Tibial nerve (tissue), 4 donors: ENCODE measurements at places on chromosomes 5 and 9. TPM values are rescaled to one million over a fixed set of nuclear protein-coding genes. Genes with fewer than 3 reads are reported as not detected.

PTGDS gene
- total RNA-seq = 8,972 TPM

GRCh38 chr9:126365780-126366179 is 39.2 kb downstream of the MVB12B start:
- DNase-seq = no peak

DNA sequence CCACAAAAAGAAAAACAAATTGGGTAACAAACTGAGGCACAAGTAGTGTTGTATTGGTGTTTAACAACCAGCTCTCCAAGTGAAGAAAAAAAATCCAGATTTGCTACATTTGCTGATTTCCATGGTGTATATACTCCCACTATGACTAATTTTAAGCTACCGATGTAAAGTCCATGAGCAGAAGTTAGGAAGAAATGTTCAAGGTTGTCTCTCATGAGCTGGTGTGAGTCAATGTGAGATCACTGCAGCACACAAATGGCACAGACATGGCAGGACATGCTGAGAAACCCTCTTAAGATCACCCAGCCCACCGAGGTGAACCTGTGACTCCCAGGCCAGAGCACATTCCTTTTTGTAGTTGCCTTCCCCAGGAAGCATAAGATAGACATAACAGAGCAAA is 36.2 kb downstream of the SLC44A1 start:
- DNase-seq = no peak

- DNase-seq = no peak
These were observed 28.3 kb upstream of the APC start for GRCh38 chr5:112709416-112709815.

DNA sequence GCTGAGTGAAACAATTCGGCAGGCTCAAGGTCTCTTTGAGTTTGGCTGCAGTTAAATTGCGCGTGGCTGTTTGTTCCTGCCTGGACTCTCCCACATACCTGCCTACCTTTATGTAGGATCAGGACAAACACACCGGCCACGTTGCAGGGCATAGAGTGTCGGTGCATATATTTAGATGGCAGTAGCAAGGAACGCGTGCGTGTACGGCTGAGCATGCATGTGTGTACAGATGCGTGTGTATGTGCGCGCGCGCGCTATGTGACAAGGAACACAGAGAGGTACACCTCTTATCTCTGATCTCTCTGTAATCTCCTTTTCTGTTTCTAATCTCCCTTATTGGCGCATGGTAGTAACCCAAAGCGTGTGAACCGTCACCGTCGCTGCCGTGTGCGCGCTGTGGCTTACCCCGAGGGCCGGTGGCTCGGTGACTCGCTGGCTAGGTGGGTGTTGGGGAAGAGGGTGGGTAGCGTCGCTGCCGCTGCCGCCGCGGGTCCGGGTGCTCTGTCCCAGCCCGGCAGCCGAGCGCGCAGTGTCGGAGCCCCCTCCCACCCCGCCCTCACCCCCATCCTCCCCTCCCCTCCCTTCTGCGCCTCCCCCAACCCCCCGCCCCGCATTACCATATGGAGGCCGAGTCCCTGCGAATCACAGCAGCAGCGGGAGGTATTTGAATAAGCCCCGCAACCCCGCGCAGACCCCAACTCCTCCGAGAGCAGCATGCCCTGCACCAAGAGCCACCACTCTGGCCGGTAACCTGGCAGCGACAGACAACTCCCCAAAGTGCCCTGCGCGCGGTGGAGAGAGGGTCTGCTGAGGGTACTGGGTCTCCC is 204.8 kb downstream of the MEF2C start:
- DNase-seq = no peak

DNA sequence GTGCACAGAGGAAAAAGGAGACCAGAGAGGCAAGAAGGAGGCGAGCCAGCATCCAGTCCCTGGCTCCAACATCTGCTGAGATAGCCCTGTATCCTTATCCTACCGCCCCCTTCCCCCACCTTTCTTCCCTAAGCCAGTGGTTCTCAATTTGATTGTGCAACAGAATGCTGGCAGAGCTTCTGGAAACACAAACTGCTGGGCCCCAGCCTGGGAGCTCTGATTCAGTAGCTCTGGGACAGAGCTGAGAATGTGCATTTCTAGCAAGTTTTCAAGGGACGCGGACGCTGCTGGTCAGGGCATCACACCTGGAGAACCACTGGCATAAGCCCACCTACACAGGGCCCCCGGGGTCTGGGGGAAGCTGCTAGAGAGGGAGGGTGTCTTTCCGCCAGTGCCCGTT is 21.1 kb downstream of the AK8 start:
- peak; percentile 23 for DNase-seq

GRCh38 chr5:37283214-37283820 is 34.1 kb upstream of the CPLANE1 start:
- no peak for DNase-seq

- no peak for DNase-seq
These were observed 22.8 kb upstream of the KCNN2 start for GRCh38 chr5:114339108-114339507.

GRCh38 chr5:124634228-124634739 is 112.2 kb downstream of the ZNF608 start:
- no peak for DNase-seq

GRIA1 gene
- total RNA-seq = 1.2 TPM

GRCh38 chr5:50724262-50724661 is 57.8 kb downstream of the PARP8 start:
- no peak for DNase-seq

GRCh38 chr5:11560915-11561697 is 343.1 kb downstream of the CTNND2 start:
- no peak for DNase-seq

DNA sequence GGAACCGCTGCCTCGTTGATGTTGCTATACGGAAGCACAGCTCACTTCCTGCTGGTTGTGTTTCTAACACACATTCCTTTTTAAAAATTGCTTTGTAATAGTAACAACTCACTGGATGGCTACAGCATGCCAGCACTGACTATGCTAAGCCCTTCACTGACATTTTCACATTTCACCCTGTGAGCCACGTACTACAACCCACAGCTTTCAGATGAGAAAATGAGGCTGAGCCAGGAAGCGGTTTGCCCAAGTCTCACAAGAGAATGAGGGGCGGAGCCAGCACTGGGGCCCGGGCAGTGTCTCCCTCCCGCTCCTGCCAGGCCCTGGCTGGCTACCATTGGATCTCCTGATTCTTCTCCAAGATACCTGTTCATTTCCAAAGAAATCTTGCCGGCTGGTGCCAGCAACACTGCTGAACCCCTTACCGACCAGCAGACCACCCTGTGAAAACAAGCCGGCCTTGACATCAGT is 38.3 kb downstream of the FAM78A start:
- DNase-seq = peak; percentile 56

LHX3 gene
- not detected for total RNA-seq

- no peak for DNase-seq
These were observed 59.5 kb upstream of the PCA3 start for GRCh38 chr9:76704593-76705204.

DNA sequence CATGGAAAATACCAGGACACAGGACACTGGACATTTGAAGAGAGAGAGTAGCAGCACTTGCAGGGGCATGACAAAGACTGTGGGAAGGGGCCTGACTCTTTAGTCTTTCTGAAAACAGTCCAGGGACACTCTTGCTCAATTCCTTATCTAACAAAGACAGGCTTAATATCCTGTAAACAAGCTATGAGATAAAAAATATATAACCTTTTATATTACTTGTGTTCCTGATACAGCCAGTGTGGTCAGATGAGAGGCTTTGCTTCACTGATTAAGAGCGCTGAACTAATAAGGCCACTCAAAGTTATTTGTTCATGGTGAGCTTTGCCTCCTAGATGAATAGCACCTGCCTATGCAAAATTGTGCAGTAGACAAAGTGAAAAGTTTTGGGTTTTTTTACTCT is 518.7 kb downstream of the LRRC70 start:
- no peak for DNase-seq

GRCh38 chr9:20884985-20885593 is 146.4 kb downstream of the HACD4 start:
- DNase-seq = peak; percentile 65

GRCh38 chr5:176542596-176543427 is 5.6 kb upstream of the RNF44 start:
- DNase-seq = no peak

GRCh38 chr5:132024117-132024435 is 12.6 kb upstream of the ACSL6 start:
- no peak for DNase-seq

PHF24 gene
- total RNA-seq = 0.21 TPM

SLC36A2 gene
- total RNA-seq = 13.4 TPM

DNA sequence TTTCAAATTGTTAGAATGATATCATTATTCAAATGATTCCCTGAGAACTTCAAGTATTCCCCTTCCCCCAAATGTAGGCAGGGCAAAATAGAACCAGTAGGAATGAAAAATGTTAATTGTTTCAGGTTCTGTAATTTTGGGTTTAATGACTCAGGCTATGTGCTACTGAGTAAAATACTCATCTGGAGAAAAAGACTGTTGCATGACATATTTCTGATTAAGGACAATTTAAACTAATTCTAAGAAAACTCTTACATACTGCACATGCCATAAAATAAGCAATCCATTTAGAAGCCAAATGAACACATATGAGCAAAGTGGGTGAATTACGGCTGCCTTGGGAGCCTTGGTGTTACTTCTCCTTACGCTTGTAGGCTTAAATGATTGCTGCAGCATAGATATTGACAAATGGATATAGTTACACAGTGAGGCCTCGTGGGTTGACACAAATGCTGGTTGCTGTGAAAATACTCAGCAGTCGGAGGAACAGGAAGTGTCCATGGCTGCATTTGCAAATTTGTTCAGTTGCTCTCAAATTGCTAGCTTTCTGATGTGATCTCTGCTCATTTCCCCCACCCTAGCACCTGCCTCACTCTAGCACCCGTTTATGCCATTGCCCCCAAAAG is 174.9 kb upstream of the DMAC1 start:
- DNase-seq = no peak

GRCh38 chr9:114034661-114035062 is 43.4 kb downstream of the AMBP start:
- no peak for DNase-seq

DNA sequence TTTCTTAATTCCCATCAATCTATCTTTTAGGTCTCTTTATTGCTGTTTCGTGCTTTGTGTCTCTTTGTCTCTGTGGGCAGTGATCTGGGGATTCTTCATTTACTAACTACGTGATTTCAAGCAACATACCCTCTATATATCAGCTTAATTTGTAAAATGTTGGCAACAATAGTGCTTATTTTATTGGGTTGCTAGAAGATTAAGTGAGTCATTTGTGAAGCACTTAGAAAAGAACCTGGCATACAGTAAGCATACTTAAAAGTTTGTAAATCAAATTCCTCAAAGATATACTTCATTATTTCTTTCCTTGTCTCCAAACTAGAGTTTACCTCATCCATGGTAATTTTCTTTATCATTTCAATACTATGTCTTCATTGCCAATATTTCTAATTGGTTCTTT is 669.7 kb downstream of the MAT2B start:
- no peak for DNase-seq

DNA sequence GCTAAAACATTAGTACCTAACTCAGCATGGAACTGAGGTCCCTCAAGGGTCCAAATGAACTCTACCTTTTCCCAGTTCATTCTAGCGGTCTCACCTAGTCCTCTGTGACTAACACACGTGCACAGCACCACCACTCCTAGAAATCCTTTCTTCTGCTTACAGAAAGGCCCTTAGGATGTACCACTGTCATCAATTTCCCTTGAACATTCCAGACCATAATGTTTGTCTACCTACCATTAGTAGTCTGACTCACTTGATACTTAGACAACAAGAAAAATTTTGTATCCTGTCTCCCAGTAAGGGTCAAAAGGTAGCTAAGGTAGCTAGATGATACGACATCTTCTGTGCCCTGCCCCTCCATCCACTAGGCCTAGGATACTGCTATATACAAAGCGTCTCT is 166.6 kb downstream of the TSSK1B start:
- DNase-seq = no peak

GRCh38 chr5:80934751-80935150 is 25.4 kb upstream of the RASGRF2 start:
- DNase-seq = no peak

GRCh38 chr5:104494083-104494482 is 931.5 kb upstream of the NUDT12 start:
- no peak for DNase-seq

DNA sequence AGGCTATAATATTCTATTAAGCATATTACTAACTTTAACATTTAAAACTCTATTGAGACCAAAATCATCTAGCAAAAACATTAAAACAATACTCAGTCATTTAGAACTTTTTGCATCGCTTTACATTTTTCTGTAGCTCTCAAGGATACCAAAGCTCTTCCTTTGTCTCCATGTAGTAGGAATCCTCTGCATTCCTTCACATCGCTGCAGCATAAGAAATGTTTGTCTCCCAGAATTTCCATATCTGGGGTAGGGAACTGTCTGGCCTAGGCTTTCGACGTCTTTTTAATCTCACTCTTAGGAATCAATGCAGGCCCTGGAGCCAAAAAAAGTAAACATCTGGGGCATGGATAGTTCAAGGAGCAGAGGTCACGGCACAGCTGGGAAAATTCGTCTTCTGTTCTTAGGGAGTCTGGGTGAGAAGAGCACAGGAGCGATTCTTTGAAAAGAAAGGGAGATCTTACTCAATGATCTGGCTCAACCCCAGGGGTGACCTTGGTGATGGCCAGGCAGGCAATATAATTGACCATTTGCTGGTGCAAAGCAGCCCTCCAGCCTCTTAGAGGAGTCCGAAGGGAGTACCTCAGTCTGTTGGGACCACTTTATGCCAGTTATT is 23.2 kb upstream of the RAI14 start:
- DNase-seq = no peak

SLC27A6 gene
- 23.8 TPM for total RNA-seq

DNA sequence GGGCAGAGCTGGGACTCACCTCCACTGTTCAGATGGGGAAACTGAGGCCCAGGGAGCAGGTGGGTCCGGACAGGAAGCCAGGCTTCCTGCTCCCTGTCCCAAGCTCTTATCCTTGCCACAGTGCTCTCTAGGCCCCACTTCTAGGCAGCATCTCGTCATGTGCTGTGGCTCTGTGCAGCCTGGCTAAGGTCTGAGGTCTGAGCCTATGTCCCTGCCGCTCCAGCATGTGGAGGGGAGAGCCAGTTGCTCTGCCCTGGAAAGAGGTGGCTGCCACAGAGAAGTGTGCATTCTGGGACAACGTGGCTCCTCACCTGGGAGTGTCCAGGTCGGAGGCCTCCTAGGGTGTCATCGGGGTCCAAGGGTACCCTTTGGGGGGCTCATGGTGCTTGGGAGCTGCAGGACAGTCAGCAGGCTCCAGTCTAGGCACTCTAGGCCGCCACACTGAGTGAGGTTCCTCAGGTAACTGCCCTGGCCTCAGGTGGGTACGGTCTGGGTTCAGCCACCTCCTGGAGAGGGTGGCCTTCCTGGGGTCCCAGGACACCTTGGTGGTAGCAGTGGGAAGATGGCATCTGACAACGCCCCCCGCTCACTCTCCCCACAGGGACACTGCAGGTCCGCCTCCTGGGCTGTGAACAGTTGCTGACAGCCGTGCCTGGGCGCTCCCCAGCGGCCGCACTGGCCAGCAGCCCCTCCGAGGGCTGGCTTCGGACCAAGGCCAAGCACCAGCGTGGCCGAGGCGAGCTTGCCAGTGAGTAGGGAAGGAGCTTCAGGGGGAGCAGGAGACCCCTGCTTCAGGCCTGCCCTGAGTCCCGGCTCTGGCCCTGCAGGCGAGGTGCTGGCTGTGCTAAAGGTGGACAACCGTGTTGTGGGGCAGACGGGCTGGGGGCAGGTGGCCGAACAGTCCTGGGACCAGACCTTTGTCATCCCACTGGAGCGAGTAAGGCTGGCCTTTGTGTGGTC is 10.4 kb downstream of the PKN3 start:
- no peak for DNase-seq

DOCK2 gene
- total RNA-seq = 14.9 TPM

GRCh38 chr5:57249265-57249874 is 75.5 kb downstream of the GPBP1 start:
- DNase-seq = no peak
